A549 treated with ZK216348 at 1 μM for 4 hours (cell line): ENCODE measurements at places on chromosomes 1 and 21. TPM values are rescaled to one million over a fixed set of nuclear protein-coding genes. Genes with fewer than 3 reads are reported as not detected.

PDZK1IP1 gene
- total RNA-seq, result 5.8 to 11.2 TPM (median 6.8 TPM) in 5 replicates

LEPR gene
- total RNA-seq, result 1.9 to 3.5 TPM (median 2.7 TPM) in 5 replicates

IER5 gene
- 29.5 to 46.9 TPM (median 45.0 TPM) in 5 replicates for total RNA-seq

OR2G6 gene
- total RNA-seq, result not detected in 5 replicates

NR1I3 gene
- total RNA-seq, result not detected in 5 replicates

SLC45A1 gene
- 3.7 to 9.5 TPM (median 8.6 TPM) in 5 replicates for total RNA-seq

GUCA2B gene
- total RNA-seq, result 0.42 TPM in 1 of 5 replicates, not detected in the others

PTGER3 gene
- total RNA-seq, result not detected in 5 replicates

NSL1 gene
- total RNA-seq, result 25.7 to 38.3 TPM (median 31.7 TPM) in 5 replicates

NBPF1 gene
- 13.9 to 26.9 TPM (median 23.6 TPM) in 5 replicates for total RNA-seq

NEK2 gene
- 41.4 to 47.4 TPM (median 43.7 TPM) in 5 replicates for total RNA-seq

CLDN19 gene
- total RNA-seq, result not detected in 5 replicates

LRRC8B gene
- 2.8 to 5.4 TPM (median 4.0 TPM) in 5 replicates for total RNA-seq

ALPL gene
- 0.14 to 0.68 TPM (median 0.41 TPM) in 5 replicates for total RNA-seq

IFFO2 gene
- total RNA-seq, result 6.5 to 13.5 TPM (median 12.7 TPM) in 5 replicates

DISP3 gene
- total RNA-seq, result 0.15 to 0.44 TPM (median 0.37 TPM) in 4 of 5 replicates, not detected in the other

ETV3L gene
- total RNA-seq, result not detected in 5 replicates

OR2M3 gene
- total RNA-seq, result not detected in 5 replicates

PGLYRP3 gene
- total RNA-seq, result not detected in 5 replicates

PROK1 gene
- total RNA-seq, result not detected in 5 replicates

EVA1C gene
- total RNA-seq, result 44.3 to 60.3 TPM (median 49.2 TPM) in 5 replicates

ZNF697 gene
- 1.4 to 2.0 TPM (median 1.6 TPM) in 5 replicates for total RNA-seq

TTLL7 gene
- 1.4 to 4.8 TPM (median 3.0 TPM) in 5 replicates for total RNA-seq

TNNI3K gene
- total RNA-seq, result not detected in 5 replicates

SH2D5 gene
- 12.2 to 17.6 TPM (median 14.5 TPM) in 5 replicates for total RNA-seq
